ENCODE measurements at places on chromosomes 6 and 20.

GRCh38 chr20:63325021-63325471 is 32.1 kb downstream of the COL20A1 start:
- no peak for DNase-seq

DNA sequence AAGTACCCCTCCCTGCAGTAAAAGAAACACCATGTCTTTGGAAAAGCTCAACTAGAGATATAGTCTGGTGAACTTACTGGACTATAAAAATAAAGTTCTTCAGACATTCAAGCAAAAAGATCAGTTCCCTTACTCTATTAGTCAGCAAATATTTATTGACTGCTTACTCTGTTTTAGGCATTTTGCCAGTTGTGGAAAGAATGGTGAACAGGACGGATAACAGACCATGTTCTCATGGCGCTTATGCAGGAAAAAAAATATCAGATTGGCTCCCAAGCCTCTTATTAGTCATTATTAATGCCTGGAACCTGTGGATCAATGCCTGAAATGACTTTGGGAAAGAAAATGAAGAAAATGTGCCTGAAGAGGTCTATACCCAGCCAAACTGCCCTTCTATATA is 282.2 kb upstream of the EPHA7 start:
- no peak for DNase-seq

- DNase-seq: no peak
Observed at GRCh38 chr6:53628354-53629119, 37.0 kb downstream of the KLHL31 start.

DNA sequence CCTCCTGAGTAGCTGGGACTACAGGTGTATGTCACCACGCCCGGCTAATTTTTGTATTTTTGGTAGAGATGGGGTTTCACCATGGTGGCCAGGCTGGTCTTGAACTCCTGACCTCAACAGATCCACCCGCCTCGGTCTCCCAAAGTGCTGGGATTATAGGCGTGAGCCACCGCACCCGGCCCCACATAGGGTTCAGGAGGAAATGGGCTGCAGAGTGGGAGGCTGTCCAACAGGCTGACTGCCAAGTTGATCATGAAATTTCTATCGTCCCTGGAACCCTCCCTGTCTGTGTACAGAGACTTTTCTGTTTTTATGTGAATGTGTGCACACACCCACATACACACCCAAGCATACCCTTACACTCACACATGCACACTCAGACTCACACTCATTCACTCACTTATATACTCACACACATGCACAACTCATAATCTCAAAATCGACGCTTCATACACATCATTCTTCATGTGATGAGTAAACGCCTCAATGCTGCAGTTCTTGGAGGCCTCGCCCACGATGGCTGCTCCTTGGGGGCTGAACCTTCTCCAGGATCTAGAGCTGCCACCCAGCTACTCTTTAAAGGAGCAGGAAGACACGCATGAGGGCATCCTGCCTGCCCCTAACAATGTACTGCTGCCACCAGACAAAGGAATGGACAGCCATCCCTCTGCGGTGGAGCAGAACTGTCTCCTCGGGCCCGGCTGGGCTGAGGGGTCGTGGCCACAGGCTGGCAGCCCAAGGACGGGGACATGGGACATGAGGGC is 35.6 kb downstream of the SUN5 start:
- no peak for DNase-seq

- no peak for DNase-seq
Observed at GRCh38 chr20:40692240-40693011, 3.4 kb upstream of the MAFB start.

GRCh38 chr6:106770663-106771062 is 141.3 kb downstream of the QRSL1 start:
- DNase-seq: no peak

DNA sequence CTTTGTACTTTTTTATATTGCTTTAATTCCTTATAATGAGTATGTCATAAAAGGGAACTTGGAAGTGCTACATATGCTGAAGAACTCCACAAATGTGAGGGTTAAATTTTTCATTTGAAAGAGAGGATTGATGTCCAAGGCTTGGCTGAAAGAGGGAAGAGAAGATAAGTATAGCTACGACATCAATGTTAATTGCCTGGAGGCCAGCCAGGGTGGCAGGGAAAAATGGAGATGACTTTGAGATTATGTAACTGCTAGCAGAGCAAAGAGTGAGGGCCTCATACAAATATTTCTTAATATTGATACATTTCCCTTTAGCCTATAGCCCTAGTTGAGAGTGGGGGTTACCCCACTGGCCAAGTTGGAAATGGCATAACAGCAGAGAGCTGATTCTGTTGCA is 24.8 kb upstream of the RIMS4 start:
- no peak for DNase-seq

DNA sequence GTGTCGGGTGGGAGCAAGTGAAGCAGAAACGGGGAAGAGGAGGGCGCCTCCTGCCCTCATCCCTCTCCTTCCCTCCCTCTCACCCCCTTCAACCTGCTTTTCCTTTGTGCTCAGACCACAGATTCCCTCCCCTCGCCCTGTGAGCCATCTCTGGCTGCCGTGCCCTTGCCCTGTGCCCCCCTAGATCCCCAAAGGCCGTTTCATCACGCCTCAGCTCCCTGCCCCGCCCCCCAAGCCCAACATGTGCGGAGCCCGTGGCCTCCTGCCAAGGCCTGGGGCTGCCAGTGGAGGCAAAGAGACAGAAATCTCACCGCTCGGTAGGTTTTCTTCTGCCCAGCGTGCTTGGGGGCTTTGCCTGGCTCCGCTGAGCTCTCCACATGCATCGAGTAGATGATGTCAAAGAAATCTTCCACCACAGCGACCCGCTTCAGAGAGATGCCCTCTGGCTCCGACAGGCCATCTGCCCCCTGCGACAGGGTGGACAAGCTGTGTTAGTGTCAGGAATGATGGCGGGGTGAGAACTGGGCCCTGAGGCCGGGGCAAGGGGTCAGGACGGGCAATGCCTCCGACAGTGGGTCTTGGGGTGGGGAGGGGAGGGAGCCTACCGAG is 57.6 kb downstream of the NOL4L start:
- DNase-seq: no peak

GRCh38 chr20:31517373-31517772 is 3.1 kb downstream of the HM13 start:
- no peak for DNase-seq

- DNase-seq: no peak
Observed at GRCh38 chr20:58651946-58652605, 993 bp downstream of the STX16 start.

DNA sequence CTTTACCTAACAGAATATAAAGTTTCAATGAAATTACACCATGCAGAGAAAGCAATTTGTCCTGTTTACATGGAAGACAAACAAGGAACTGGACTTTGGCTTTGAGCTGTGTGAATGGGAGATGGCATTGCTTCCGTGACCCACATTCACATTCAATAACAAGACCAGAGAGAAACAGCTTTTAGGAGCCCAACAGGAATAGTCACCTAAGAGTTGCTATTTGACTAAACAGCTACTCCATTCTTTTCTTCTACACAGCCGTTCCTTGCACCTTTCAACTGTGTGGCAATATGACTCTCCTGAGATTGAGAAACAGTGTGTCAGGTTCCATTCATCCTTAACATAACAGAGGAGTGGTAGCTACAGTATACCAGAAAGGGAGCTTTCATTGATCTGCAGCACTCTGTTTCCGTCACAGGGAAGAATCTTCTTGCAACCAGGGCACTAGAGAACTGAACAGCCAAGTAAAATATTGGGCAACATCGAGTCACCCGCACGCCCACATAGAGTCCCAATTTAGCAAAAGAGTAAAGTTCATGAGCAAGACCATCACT is 355.1 kb downstream of the HAO1 start:
- no peak for DNase-seq

GRCh38 chr6:150751296-150751695 is 114.2 kb upstream of the MTHFD1L start:
- no peak for DNase-seq
